ENCODE measurements at places on chromosomes 7 and 10.

DNA sequence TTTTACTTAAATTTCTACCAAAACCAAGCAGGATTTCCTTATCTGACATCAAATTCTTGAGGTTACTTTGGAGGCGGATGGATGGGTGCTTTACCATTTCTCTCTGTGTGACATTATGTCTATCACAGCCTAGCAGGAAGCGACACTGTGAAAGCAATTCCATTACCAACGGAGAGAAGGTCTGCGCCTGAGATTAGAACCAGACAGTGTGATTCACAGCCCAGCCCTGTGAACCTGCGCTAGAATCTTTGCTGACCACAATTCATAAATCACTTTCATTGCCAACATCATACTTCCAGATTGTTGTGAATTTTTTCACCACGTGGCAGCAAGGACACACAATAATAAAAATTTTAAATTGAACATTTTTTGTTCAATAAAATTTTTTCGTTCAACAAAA is 126.5 kb downstream of the CUBN start:
- DNase-seq, result no peak

DNA sequence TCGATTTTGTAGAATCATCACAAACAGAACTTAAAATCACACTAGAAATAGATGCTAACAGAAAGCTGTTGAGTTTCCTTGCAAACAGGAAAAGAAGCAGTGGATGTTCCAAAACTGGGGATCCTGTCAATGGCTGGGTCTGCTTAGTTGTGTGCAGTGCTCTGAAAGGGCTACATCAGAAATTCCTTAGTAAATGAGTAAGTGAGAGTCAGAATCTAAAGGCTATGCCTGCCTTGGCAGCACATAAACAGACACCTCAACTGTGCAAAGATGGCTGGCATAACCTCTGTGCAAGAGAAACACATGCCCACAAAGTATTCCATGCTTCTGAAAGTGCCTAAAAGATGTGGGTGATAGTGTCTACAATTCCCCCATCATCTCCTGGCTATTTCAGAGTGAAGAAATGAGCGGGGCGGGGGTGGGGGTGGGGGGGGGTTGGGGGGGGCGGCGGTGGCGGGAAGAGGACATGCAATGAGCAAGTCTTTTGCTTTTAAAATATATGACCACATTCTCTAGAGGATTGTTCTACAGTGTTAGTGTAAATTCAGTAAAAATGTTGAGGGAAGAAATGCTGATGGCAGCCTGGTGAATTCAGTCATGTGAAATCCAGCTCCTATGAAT is 138.1 kb upstream of the LAMB4 start:
- no peak for DNase-seq

DNA sequence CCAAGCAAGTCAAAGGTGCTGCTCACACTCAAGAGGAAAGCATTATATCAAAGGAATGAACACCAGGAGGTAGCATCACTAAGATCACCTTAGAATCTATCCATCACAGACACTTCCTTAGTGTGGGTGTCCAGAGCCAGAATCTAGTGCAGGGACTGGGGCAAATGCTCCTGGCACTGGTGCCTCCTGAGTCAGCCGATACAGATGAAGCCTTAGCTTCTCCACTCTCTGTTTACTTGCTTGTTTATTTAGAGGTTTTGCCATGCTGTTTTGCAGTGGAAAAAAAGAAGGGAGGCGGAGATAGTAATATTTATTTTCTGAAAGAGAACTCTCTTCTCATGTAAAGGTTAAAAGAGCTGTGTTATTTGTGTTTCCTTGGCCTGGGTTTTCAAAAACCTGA is 303.1 kb downstream of the WDR11 start:
- no peak for DNase-seq

- DNase-seq, result no peak
These were observed 30.3 kb downstream of the ARL5B start for GRCh38 chr10:18689498-18689897.

DNA sequence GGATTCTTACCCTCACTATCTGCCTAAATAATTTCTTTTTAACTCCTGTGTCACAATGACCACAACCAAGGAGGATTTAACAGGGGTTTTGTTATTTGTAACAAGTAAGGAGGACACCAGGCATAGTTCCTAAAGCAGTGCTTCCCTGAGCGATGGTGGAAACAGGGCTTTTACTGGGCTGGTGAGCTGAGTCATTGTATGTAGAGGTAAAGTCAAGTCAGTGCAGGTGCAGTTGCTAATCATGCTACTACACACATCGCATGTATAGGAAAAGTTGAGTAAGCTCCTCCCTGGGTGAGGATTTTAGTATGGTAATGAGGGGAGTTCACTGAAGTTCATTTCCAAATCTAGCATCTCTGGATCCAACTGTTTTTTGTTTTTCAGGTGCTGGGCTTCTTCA is 22.9 kb upstream of the ABCA13 start:
- DNase-seq, result no peak

- no peak for DNase-seq
These were observed 706.8 kb upstream of the MBL2 start for GRCh38 chr10:53479365-53479764.

DNA sequence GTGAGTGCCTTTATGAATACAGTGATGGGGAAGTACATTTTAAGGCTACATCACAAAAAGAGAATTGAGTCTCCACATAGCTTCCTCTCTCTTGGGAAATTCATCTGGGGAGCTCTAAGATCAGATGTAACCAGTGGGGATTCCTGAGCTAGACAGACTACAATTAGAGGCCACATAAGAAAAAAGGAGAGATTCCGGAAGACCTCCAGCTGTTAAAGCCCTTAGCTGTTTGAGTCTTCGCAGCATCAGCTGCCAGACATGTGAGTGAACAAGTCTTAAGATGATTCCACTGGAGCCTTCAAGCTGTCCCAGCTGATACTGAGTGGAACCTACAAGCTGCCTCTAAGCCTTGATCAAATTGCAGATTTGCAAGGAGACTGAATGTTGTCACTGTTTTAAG is 448.5 kb downstream of the NXPH1 start:
- no peak for DNase-seq

DNA sequence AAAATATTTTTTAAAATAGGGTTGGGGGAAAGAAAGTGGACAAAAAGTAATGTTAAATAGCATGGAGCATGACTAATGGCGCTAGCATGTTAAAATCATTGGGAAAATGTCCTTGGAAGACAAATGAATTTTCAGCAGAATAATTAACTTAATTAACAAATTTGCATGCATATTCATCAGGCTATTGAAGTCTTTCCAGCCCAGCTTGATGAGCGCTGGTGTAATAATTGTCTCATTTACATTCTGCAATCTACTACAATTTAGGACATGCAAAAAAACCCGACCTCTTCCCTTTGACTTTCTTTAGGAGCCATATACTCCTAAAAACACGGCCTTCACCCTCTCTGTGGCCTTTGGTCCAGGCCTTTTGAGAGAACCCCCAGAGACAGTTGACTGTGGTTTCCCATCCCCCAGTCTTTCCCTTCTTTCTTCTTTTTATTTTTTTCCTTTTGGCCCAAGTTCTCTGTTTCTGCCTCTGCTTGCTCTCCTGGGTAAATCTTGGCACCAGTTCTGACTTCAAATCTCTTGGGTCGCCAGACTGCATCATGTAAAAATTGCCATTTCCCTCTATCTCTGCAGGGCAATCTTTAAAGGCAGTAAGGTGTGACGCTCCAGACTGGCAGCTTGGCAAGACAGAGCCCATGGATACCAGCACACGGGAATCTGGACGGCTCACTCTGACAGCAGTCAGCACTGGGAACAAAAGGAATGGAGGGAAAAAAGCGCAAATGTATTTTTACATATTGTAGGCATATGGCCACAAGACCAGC is 105.5 kb downstream of the NEUROD6 start:
- DNase-seq, result no peak

- DNase-seq, result no peak
These were observed 37.5 kb upstream of the FAM171A1 start for GRCh38 chr10:15408557-15408956.

DNA sequence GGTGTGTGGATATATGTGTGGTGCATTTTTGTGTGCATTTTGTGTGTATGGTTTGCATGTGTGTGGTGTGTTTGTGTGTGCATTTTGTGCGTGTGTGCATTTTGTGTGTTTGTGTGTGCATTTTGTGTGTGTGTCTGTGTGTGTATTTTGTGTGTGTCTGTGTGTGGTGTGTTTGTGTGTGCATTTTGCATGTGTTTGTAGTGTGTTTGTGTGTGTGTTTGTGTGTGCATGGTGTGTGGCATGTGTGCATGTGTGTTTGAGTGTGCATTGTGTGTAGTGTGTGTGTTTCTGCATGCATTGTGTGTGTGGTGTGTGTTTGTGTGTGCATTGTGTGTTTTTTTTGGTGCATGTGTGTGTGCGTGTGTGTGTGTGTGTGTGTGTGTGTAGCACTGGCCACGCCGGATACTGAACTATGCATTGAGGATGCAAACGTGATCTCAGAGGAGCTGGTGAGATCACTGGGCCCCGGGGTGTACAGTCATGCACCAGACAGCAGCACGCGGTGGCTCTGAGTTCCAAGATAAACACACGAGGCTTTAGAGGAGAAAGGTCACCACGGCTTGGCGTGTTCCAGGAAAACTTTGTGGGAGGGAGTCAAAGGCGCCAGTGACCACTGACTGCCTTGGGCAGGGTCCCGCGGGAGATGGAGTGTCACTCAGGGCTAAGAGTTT is 106.6 kb upstream of the SHH start:
- DNase-seq, result no peak

- DNase-seq, result no peak
These were observed 182.4 kb downstream of the PLXNA4 start for GRCh38 chr7:132393789-132394261.

DNA sequence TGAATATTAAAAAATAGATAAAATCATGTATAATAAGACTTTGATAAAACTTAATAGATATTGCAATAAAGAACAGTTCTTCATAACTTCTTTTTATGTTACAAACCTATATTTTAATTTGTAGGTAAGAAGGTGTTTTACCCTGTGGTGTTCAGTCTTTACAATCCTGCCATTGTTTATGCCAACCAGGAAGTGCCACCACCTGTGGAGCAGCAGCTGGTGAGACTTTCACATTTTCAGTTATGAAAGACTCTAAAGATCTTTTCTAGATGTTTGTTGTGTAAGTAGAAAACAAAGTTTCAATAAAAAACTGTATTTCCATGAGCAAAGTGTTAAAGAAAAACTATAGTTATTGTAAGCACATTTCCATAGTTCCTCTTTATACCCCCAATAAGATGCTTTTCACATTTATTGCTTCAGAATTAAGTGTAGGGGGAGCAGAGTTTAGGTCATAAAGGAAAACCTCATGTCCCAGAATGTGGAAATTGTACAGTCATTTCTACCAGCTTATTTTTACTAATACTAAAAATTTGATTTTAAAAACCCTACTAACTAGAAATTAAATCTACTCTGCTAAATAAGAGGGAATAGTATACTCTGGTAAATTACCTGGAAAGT is 28.7 kb downstream of the CSGALNACT2 start:
- DNase-seq, result no peak

DNA sequence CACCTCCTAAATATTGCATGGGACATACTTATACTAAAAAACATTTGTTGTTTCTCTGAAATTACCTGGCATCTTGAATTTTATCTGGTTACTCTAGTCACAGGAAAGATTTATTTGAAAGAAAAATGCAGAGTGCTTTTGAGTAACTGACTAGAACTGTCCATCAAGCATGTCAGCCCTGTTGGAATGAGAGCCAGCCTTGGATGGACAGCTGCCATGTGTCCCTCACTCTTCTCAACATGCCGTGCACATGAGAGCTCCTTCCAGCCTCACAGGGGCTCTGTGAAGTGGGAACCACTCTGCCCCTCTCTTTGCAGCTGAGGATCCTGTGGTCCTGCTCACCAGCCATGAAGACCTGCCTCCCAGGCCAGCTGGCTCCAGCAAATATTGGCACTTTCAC is 118.3 kb upstream of the SHH start:
- DNase-seq, result no peak

DNA sequence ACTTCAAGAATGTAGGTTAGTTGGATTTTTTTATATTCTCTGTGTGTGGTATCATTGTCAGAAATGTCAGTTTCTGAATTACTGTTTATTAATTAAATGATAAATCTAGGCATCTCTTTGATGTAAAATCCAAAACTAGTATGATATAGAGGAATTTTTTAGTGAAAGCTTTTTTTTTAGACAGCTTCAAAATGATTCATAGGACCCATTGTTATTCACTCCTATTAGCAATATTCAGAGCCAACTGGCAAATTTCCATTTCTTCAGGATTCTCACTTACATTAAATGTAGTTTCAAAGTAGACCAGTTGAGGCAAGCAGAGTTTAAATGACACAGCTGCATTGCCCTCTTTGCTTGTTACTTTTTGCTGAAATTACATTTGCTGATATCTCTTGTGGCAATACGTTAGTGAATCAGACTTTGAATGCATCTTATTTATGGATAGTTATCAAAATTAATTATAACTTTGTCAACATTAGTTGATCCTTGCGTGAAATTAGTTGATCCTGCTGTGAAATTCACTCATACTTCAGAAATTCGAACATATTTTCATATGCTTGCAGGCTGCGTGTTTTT is 20.3 kb downstream of the ZNF277 start:
- DNase-seq, result no peak

GRCh38 chr7:98238076-98238475 is 14.0 kb downstream of the TECPR1 start:
- DNase-seq, result no peak

GRCh38 chr7:71896535-71896934 is 515.6 kb downstream of the CALN1 start:
- no peak for DNase-seq

DNA sequence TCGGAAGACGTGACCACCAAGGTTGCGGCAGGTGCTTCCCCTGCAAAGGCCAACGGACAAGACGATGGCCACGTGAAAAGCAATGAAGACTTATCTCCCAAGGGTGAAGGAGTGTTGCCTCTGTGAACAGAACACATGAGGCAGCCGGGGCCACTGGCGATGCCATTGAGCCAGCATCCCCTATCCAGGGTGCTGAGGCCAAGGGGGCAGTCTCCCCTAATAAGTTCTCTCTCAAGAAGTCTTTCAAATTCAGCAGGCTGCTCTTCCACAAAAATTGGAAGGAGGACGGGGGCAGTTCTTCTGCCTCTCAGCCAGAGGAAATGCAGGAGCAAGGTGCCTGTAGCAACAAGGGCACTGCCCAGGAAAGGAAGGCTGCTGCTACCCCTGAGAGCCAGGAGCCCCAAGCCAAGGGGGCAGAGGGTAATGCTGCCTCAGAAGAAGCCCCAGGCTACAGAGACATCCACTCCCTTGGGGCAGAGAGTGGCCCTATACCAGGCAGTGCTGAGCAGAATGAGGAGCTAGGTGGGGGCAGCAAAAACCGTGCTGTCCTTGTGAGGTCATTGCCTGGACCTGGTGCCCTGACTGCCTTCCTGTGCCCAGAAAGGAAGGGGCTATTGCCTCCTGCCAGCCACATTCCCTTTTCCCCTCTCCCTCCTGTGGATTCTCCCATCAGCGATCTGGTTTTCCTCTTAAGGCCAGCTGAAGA is 17.3 kb downstream of the NT5C2 start:
- DNase-seq, result no peak

- DNase-seq, result no peak
These were observed 254.5 kb downstream of the AHR start for GRCh38 chr7:17552952-17553351.

DNA sequence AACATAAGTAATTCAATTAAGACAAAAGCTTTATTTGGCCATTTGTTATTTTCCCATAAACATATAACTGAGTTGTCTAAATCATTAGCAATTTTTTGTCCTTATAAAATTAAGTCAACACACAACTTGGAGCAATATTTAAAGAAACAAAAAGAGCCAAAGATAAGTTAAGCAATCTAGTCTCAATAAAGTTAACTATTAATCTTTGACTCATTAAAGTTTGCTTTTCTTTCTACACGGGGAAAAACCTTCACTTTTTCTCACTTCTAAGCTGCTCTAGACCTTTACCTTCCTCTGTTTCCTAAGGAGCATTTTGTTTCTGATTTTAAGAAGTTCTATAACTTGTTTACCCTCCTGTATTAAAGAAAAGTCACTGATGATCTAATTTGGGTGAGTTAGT is 867.1 kb upstream of the PHF14 start:
- no peak for DNase-seq

Measured in NCI-H2081 treated with DMSO at 0.1 percent for 48 hours (cell line).